Left lung (tissue), 14 donors: ENCODE measurements at places on chromosomes 12 and 14. TPM values are rescaled to one million over a fixed set of nuclear protein-coding genes. Genes with fewer than 3 reads are reported as not detected.

GRCh38 chr12:13404631-13405473 is 208.3 kb downstream of the EMP1 start:
- DNase-seq, result no peak

DNA sequence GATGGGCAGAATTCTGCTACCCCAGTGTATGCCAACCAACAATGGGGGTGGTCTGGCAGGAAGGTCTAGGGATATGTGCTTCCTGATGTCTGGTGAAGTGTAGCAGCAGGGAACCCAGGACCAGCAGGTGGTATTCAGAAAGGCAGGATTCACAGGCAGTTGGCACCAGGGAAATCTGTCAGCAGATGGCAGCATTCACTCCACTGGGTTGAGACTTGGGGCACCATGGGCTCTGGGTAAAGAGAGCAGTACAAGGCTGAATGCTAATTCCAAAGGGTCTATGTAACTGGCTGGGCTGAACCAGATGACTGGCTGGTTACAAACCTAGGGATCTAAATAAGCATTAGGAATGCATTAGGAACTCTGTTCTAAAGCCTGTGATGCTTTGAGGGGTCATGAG is 466.9 kb upstream of the STXBP6 start:
- no peak for DNase-seq

The KRT77 gene
- not detected for total RNA-seq

- no peak for DNase-seq
These were observed 32.6 kb upstream of the PLEKHG3 start for GRCh38 chr14:64671591-64671990.

DNA sequence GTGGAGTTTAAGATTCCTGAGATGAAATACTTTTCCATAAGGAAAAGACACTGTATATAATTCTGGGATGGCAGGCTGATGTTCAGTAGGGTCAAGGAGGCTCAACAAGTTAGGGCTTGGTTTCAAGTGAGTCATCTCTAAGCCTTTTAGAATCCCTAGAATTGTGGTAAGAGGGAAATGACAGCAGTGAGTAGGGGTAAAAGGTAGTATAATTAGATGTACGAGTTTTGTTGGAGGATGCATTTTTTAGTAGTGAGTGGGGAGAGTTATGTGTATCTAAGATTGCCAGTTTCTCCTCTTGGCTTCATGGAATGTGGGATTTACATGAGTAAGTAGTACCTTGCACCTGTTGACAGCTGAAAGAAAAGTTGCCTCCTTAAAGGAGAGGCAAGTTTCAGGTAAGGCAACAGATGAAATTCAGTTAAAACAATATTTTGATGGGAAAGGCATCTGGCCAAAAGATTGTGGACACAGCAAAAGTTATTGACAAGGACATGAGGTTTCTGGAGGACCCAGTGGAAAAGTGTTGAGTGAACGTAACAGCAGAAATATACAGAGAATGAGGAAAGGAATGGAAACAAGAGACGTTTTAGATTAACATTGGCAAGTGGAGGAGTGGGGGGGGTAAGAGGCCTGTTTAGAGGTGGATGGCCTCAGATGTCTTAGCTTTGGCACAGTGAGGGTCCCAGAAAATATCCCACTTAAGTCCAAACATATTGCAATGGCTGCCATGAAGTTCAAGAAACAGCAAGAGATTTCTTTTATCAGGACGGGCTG is 21.8 kb downstream of the LMO3 start:
- DNase-seq, result no peak

GRCh38 chr12:91127306-91127705 is 16.0 kb upstream of the LUM start:
- DNase-seq, result no peak

DNA sequence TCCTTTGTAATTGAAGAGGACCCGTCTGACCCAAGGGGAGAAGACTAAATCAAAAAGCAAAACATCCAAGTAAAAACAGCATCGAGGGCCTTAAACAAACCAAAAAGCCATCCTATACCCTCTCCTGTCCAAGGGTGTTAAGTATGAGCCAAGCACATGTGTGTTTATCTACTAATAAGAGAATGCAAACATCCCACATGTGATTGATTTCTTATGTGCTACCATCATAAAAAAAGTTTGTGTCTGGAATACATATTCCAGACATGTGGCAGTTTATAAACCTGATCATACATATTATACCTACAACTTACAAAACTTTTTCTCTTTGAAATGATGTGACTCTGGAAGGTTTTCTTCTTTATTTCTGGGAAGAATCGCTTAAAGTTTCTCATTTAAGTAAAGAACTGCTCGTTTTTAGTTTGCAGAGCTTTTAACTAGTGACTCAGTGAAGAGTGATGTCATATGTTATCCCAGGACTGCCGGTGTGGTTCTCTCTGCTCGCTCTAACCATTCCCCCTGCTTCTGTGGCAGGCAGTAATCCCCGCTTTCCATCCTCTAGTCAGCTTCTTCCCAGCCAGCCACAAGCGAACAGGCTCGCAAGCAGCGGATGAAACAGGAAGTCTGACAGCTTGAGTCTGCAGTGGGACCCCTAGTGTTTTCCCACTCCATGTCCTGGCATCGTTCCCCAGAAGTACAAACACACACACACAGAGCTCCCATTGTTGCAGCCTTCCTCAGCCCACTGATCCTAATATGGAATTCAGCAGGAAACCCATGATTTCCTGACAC is 431 bp upstream of the RHOJ start:
- peak; percentile 94 for DNase-seq

- peak; percentile 40 for DNase-seq
These were observed 1.1 kb downstream of the SLC6A15 start for GRCh38 chr12:84911271-84912197.

The C14orf180 gene
- total RNA-seq, result not detected

GRCh38 chr14:67846029-67846610 is 26.5 kb downstream of the RAD51B start:
- no peak for DNase-seq

DNA sequence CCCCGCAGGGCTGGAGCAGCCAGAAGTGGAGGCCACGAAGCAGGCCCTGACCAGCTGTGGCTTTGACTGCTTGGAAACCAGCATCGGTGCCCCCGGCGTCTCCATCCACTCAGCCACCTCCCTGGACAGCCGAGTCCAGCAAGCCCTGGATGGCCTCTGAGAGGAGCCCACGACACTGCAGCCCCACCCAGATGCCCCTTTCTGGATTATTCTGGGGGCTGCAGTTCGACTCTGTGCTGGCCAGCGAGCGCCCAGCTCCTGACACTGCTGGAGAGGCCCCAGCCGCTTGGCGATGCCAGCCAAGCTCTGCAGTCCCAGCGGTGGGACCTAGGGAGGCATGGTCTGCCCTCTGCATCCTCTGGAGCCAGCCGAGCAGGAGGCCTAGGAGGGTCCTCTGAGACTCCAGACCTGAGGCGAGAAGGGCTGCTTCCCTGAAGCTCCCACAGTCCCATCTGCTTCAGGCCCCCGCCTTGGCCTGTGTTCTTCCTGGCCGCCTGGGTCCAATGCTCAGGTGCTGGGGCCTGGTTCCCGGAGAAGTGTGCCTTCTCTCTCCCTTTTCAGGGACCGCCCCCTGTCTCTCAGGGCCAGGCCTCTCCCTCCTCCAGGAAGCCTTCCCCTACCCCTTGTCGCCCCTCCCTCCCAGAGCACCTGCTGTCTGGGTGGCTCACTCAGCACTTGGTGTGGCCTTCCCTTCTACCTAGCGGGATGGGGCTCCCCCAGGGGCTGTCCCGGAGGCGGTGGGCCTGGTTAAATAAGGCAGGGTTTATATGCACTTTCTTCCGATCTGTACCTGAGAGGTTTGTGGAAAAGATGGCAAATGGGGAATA is 23.0 kb downstream of the MVK start:
- peak; percentile 58 for DNase-seq

DNA sequence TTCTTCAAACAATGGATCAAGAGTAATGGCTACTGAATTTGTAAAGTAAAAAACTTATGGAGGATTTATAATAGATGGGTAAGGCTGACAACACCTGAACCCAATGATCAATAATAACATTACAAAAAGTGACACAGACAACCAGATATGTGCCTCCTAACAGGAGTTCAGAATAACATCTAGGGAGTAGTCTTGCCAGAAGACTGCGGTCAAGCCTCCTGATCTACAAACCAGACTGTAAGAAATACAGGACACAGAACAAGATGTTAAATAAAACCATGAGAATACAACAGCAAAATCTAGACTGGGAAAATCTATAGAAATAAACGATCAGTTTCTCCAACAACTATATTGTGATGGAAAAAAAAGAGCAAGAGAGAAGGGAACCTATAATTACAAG is 262.6 kb upstream of the TMTC1 start:
- no peak for DNase-seq

The RD3L gene
- not detected for total RNA-seq

The TNFAIP2 gene
- 76.5 TPM for total RNA-seq

The DAO gene
- total RNA-seq, result not detected

DNA sequence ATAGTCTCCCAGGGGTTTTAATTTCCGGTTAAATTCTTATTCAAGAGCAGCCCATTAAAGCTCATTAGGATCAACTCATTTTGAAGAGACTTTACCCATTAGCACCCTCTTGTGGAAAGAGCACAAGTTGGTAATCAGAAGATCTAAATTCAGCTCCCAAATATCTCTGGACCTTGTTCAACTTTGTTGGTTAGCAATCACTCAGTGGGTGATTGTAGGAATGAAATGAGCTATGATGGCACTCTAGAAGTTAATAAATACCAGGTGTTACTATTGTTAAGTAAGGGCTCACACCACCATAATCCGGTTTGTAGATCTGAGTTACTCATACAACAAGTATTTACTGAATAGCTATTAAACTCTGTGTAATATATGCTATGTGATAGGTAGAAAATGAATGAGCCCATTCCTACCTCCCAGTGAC is 42.9 kb downstream of the TRIP11 start:
- DNase-seq, result peak; percentile 64

DNA sequence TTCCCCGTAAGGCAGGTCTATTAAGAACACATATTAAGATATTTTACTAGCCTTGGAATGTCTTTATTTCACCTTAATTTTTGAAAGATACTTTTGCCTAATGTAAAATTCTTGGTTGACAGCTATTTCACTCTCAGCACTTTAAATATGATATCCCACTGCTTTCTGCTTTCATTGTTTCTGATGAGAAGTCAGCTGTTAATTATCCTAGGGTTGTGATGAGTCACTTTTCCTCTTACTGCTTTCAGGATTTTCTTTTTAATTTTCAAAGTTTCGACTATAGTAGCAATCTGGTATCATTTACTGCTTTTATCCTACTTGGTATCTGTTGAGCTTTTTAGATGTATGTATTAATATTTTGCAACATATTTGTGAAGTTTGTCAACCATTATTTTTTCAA is 578.9 kb upstream of the ATP2B1 start:
- DNase-seq, result no peak

The MYL2 gene
- total RNA-seq, result 3.0 TPM

GRCh38 chr12:110073049-110073831 is 24.9 kb upstream of the C12orf76 start:
- DNase-seq, result no peak

DNA sequence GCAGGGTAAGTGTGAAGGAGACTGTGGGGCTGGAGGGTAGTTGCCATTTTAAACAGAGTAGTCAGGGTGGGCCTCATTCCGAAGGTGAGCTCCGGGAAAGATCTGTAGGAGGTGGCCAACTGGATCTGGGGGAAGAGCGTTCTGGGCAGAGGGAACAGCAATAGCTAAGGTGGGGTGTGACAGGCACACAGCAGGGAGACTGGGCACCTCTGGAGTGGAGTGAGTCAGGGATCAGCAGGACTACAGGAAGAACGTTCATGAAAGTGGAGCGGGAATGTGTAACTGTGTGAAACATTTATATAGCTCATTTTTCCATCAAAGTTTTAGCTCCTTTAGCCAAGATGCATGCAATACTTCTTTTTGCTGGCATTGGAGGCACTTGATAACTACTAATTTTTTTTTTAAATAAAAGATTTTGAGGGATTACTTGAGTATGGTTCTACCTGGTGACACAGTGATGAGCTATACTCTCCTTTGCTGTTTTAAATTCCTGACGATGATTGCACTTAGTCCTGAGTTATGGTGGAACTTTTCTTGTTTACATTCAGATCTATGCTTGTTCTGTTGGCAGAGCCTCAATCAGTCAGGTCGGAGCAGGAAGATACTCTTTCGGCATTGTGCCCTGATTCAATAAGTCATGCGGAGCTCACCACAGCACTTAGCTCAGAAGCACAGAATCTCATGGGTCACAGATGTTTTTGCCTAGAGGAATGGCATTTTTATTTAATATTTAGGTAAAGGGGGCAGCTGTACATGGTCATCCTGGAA is 106.4 kb downstream of the WIF1 start:
- DNase-seq, result no peak

GRCh38 chr14:90062127-90062794 is 467 bp downstream of the KCNK13 start:
- DNase-seq, result no peak

The GALNT8 gene
- 0.50 TPM for total RNA-seq

- no peak for DNase-seq
These were observed 769 bp upstream of the ZNF740 start for GRCh38 chr12:53179687-53180219.

DNA sequence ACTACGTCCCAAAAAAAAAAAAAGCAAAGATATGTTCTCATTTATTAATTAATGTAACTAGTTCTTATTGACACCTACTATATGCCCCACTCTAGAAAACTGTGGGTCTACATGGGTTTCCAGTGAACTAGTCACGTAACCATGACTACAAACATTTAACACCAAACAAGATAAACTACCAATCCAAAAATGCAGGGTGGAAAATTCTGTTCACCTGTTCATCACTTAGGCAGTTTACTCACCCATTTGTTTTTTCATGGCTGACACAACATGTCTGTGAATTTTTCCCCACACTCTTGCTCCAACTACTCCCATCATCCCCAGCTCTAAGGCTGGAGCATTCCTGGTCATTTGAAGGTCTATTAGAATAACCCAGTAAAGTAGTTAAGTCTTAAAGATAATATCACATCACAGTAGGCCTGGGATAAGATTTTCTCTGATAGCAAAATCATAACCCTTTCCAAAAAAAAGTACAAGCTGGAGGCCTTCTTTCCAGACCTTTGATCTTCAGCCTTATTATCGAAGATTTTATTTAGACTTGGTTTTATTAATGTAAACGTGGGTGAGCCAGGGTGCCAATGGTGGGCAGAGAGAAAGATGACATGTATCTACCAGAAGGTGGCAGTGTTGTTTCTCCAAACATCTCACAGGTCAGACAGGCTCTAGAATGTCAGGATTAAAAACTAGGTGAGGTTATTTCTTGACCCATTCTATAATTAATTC is 61.6 kb upstream of the DAAM1 start:
- DNase-seq, result no peak

The ADAM21 gene
- 0.41 TPM for total RNA-seq

- DNase-seq, result no peak
These were observed 72.4 kb upstream of the DICER1 start for GRCh38 chr14:95229749-95230148.

DNA sequence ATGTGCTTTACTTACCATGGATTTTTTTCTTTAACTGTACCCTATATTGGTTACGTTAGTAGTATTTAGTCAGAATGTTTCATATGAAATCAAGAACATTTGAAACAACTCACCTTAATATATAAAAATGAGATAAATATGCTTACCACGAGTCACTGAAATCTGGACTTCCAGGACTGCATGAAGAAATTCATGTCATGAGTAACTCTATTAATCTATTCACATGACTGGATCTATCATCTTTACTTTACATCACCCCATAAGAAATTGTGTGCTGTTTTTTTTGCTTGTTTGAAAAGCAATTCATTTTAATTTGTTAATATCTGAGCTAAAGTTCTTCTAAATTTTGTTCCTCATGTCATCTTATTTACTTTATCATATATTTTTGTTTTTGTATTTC is 5.2 kb downstream of the EPYC start:
- DNase-seq, result no peak

The SIX1 gene
- total RNA-seq, result 1.3 TPM

The KRT1 gene
- total RNA-seq, result 0.64 TPM
